ENCODE measurements at places on chromosomes 11 and 22.

DNA sequence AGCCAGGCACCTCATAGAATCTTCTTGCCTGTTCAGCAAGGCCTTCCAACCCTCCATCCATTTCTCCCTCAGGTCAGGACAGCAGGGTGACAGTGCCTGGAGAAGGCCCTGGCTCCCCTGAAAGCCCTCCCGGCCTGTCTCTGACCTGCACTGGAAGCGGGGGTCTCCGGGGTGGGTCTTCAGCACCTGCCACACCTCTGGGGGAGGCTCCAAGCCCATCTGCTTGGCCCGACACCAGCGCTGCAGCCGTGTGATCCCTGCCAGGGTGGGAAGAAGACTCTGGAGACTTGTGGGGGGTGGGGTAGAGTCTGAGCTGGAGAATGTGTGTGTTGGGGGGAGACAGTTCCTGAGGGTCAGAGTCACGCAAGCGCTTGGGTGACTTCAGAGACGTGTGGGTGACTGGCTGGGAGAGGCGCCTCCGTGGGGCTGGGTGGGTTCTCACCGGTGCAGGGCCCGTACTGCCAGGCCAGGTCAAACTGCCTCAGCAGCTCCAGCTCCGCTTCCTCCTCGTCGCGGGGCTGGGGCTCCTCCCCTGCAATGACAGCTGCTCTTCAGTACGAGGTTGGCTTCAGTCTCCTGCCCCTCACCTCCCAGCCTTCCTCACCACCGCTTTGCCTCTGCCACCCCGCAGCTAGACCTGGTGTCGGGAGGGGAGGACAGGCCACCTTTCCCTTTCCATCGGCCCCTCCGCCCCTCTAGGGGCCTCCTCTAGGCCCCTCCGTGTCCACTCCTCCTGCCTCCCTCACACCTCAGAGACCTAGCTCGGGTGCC is 615 bp downstream of the POLD4 start:
- DNase-seq: no peak

DNA sequence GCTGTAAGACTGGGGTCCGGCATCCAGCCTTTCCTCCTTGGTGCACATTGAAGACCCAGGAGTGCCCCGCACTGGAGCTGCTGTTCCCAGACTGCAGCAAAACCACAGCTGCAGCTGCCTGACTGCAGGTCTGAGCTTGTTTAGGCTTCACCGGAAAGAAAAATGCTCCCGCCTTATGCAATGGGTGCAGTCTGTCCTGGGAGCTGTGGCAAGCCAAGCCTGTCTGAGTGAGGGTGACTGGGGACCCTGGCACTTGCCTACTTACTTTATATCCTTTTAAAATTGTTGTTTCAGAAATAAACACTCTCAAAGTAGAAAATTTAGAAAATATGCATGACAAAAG is 23.3 kb upstream of the CD44 start:
- DNase-seq: no peak

DNA sequence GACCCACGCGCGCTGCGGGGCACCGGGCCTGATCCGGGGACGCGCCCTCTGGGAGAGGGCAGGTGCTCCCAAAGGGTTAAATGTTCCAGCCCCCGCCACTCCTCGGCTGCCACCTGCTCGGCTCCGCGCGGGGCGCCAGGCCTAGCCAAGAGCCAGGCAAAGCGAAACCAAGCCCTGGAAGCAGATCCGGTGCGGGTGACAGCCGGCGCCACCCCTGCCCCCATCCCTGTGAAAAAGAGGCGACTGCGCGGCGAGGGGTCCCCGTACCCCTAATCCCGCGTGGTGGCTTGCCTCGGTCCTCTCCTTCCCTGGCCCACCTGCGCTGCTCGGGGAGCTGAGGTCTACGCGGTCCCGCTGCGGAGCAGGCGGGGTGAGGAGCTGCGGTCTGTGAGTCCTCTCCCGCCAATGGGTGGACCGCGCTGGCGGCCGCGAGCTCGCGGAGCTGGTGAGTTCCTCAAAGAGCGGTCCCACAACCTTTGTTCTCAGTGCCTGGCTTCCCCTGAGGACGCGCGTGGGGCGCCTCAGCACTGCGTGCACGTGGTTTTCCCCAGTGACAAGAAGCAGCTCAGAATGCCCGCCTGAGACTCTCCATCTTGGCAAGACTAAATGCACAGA is at the start of gene ME3:
Gene ME3 (minus strand): TSS at position 610 of the 615 bp plus-strand sequence.
- peak; percentile 54 for DNase-seq

GRCh38 chr11:121814296-121814695 is 301.7 kb downstream of the BLID start:
- no peak for DNase-seq

- DNase-seq: no peak
These were observed 601.0 kb upstream of the KIRREL3 start for GRCh38 chr11:127601578-127601977.

DNA sequence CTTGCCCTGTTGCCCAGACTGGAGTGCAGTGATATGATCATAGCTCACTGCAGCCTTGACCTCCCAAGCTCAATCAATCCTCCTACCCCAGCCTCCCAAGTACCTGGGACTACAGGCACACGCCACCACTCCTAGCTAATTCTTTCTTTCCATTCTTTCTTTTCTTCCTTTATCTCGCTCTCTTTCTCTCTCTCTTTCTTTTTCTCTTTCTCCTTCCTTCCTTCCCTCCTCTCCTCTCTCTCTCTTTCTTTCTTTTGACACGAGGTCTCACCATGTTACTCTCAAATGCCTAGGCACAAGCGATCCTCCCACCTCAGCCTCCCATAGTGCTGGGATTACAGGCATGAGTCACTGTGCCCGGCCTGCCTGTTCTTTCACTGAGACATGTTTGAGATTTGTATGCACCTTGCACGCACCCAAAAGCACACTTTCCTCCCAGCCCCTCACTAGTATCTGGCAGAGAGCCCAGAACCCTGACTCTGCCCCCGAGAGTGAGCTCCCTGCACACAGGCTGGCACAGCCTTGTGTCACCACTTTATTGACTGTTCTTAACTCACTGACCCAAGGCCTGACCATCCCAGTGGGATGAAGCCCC is 56.8 kb downstream of the CD6 start:
- no peak for DNase-seq

- DNase-seq: no peak
These were observed 58.4 kb downstream of the TRAF6 start for GRCh38 chr11:36451681-36452080.

DNA sequence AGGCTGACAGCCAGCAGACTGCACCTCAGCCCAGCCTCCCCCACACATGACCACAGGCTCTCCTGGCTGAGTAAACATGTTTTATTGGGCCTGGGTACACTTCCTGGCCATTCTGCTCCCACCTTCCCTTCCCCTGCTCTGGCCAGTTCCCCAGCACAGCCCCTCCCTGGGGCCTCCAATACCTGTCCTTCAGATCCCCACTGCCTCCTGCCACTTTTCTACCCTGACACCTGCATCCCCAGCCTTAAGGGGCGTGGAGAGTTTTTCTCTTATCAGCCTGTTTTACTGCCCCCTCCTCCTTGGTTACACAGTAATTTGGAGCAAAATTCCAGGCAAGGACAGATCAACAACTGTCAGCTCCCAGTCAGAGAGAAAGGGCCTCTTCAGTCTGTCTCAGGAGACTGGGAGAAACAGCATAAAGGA is at the start of gene ISX:
Gene ISX (plus strand): TSS at position 363 of the 423 bp plus-strand sequence. CDS start 930 bp downstream, outside the sequence.
- DNase-seq: peak; percentile 24

- no peak for DNase-seq
These were observed 1328.7 kb downstream of the TBC1D22A start for GRCh38 chr22:48091060-48091650.

- DNase-seq: peak; percentile 82
These were observed at the start of gene PRAME for GRCh38 chr22:22558972-22559603. TSS of gene PRAME (minus strand) at chr22:22559265. CDS start at chr22:22556832, 2,433 bp downstream.

- DNase-seq: no peak
These were observed 471.5 kb downstream of the LRRC4C start for GRCh38 chr11:40987776-40988435.
